Stimulated activated CD4-positive, alpha-beta T cell treated with anti-CD3 and anti-CD28 coated beads, Interleukin-1b, Interleukin-23, amount 100 ng/mL, for 1 hour (primary cell): ENCODE measurements at places on chromosomes 3 and 15.

DNA sequence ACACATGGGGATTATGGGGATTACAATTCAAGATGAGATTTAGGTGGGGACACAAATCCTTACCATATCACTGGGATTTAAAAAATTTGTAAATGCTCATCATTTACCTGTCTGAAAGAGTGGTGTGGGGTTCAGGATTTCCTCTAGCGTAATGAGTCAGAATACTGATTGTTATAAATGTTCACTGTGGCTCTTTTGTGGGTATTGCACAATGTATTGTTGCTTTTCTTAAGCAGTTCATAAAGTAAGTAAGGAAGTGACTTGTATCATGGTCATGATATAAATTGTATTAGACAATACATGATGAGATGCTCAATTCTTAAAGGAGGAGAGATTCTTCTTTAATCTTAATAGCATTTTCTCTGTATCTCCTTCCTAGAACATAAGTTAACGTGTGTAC lies 262.1 kb downstream of the CNTN4 start:
- no peak for DNase-seq

DNA sequence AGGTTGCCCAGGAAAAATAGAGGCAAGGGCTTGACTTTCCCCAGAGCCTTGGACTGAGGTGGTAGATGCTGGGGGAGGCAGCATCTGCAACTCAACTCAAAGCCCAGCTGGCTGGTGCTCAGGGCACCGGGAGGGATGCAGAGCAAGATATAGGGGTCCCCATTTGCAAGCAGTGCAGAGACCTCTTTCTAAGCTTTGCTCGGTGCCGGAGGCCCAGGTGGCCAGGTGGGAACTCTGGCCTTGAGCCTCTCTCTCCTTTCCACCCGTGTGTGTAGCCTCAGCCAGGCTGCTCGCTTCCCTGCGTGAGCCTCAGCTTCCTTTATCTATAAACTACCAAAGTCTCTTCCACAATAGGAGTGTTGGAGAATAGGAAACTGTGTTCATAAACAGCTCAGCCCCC lies 36.5 kb downstream of the SLC6A6 start:
- DNase-seq = no peak

DNA sequence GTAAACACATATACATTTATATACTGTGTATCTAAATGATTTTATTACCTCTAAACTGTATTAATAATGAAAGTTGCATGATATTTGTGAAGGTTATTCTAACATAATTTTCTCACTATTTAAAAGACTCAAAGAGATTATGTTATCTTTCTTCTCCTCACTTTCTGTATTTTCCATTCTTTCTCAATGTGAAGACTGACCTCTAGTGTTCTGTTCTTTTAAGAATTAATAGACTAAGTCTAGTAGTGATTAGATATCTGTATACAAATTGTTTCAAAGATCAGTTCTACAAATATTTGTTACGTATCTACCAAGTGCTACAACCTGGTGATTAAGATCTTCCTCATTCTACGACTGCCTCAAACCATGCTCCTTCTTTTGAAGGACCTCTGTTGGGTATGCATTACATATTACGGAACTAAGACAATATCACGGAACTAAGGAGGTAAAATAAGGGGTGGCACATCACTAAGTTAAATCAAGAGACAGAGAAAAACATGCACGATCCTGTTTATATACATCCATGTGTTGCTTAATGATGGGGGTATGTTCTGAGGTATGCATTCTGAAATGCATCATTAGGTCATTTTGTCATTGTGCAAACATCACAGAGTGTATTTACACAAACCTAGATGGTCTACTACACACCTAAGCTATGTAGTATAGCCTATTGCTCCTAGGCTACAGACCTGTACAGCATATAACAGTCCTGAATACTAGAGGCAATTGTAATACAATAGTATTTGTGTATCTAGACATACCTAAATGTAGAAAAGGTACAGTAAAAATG lies 161.5 kb upstream of the KBTBD8 start:
- DNase-seq = no peak

GRCh38 chr3:183193762-183194689 lies 31.5 kb upstream of the LAMP3 start:
- DNase-seq = no peak

DNA sequence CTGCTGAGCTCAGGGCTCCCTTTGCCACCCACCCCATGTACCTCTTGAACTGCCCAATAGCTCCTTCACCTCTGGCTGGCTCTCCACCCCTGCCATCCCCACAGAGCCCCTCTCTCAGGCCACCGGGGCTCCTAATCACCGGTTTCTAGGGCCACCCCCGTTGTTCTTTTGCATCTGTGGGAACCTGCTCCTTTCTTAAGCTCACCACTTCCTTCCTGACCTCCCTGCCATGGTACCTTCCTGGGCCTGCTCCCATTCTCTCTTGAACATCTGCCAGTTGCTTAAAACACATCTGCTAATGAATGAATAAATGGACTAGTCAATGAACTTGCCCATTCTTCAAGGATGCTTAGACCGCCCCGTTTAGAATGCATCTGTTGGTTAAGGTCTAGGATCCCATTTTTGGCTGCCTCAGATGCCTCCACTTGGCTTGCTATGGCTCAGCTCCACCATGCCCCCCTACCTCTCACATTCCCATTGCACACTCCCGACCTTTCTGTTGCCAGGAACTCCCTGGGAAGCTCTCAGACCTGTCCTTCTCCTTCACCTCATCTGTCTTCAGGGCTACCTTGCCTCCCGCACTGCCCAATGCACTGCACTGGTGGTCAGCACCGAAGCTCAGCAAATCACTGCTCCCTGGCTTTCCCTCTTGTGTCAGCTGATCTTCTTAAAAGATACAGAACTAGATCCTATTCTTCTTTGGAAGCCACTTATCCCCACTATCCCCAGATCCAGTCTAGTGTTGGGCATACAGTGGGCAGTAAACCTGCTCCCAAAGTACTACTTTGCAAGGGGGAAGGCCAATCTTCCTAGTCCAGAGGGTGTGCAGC lies 9.1 kb downstream of the AMOTL2 start:
- no peak for DNase-seq

- DNase-seq = no peak
Observed at GRCh38 chr3:152496286-152496685, 227.6 kb downstream of the MBNL1 start.

DNA sequence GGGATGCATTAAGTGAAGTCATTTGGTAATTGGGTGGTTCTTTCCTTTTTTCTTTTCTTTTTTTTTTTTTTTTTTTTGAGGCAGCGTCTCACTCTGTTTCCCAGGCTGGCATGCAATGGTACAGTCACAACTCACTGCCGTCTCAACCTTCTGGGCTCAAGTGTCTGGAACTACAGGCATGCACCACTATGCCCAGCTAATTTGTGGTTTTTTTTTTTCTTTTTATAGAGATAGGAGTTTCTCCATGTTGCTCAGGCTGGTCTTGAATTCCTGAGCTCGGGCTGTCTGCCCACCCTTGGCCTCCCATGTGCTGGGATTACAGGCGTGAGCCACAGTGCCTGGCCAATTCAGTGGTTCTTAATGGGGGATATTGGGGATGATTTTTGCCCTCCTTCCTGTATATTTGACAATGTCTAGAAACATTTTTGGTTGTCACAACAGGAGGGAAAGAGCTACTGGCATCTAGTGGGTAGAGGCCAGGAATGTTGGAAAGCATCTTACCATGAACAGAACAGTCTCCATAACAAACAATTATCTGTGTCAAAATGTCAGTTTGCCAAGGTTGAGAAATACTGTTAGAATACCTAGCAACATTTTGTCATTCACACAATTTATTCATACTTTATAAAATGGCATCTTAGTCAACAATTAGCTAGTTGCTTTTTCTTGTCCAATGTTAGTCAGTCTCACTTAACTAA lies 79.4 kb upstream of the CNTN3 start:
- no peak for DNase-seq

- DNase-seq = no peak
Observed at GRCh38 chr3:185916042-185916833, 21.6 kb downstream of the TRA2B start.

GRCh38 chr3:151425627-151426340 lies 35.1 kb downstream of the IGSF10 start:
- no peak for DNase-seq

- DNase-seq = no peak
Observed at GRCh38 chr3:49131040-49131439, 1.8 kb downstream of the LAMB2 start.

- no peak for DNase-seq
Observed at GRCh38 chr3:116264546-116265319, 180.6 kb downstream of the LSAMP start.

GRCh38 chr3:177800561-177800960 lies 603.3 kb upstream of the TBL1XR1 start:
- no peak for DNase-seq

DNA sequence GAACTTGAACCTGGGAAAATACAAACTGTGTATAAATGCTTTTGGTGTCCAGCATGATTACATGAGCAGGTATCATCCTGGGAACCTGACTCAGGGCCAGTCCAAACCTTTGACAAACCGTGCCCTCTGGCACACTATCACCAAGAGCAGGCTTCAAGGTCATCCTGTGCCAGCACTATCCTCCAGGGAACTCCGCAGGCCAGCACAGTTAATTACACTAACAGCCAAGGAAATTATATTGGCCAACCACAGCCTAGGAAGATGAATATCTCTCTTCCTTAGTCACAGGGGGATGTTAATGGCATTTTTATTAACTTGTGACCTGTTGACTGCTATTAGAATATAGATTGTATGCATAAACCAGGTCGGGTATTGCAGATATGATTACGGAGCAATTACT lies 262.0 kb downstream of the TUSC7 start:
- DNase-seq = no peak

- no peak for DNase-seq
Observed at GRCh38 chr3:183540501-183541234, 14.8 kb downstream of the KLHL6 start.

DNA sequence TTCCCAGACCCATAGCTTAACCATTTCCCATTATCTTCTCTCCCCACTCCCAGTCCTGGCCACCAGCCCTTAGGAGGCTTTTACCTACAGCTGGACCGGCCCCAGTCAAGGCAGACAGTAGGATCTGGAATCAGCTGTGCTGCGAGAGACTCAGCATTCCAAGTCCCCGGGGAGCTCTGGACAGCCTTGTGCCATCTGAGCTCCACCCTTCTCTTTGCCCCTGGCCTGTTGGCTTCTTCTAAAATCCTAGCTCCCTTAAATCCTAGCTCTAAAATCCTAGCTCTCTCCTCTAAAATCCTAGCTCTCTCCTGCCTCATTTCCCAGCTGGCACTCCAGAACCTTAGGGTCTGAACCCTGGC lies 21.3 kb downstream of the MEGF11 start:
- no peak for DNase-seq

DNA sequence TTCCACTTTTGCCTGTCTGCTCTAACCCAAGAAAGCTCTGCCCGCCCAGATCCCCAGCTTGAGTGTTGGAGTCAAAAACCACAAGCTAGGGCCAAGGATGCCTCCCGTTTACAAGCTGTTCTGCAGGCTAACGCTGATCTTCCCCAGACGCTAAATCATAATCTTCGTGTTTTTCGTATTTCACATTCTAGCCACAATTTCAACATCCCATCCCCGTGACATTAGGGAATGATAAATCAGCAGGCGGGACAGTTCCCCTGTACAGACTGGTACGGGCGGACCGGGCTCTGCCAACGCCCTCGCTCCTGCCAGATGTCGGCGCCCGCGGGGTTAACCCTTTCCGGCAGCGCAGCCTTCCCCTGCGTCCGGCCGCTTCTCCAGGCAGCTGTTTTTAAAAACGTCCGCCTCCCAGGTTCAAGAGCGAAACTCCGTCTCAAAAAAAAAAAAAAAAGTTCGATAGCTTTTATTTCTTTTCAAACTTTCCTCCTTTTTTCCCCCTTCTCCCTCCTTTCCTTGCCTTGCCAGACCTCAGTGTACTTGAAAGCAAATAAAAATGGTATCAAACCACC lies 81.0 kb upstream of the BNC1 start:
- DNase-seq = no peak

DNA sequence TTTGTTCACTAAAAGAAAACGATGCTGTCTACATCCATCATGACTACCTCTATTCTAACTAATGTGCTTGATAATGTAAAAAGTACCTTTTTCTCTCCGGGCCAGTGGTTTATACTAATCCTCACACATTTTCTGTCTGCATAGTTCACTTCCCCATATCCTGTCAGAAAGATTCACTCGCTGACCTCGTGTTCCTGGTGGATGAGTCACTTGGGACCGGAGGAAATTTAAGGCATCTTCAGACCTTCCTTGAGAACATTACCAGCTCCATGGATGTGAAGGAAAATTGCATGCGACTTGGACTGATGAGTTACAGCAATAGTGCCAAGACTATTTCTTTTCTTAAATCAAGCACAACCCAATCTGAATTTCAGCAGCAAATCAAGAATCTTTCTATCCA lies 33.8 kb downstream of the COL6A5 start:
- no peak for DNase-seq

DNA sequence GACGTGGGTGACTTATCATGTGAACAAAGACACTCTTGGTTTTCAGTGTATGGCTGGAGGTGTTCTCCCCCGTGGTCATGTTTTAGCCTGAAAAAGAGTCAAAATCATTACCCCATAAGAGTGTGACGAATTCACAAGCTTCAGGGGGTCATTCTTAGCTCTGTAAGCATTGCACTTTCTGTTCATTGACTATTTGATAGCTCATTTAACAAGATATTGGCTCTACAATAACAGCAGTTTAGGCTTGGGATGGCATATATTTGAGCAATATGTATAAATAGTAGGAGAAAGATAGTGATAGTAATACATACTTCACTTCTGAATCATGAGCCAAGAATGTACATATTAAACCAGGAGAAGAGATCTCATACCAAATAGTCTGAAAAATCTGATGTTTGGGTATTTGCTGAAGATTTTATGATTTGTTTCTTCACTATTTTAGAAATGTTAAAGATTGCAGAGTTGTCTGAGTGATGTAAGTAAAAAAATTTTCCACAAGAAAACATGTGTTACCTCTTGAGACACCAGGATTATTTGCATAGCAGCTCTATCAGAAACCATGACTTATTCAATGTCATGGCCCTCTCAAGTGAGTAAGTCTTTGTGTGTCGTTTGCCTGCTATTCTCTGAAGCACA lies 996.0 kb downstream of the OTOL1 start:
- DNase-seq = no peak

- DNase-seq = no peak
Observed at GRCh38 chr3:144109944-144110343, 138.3 kb downstream of the DIPK2A start.

- DNase-seq = no peak
Observed at GRCh38 chr15:82543160-82543559, 2.9 kb upstream of the RPS17 start.

- no peak for DNase-seq
Observed at GRCh38 chr3:46929324-46929723, 47.2 kb downstream of the CCDC12 start.

GRCh38 chr3:66662894-66663293 lies 162.1 kb upstream of the LRIG1 start:
- DNase-seq = no peak

DNA sequence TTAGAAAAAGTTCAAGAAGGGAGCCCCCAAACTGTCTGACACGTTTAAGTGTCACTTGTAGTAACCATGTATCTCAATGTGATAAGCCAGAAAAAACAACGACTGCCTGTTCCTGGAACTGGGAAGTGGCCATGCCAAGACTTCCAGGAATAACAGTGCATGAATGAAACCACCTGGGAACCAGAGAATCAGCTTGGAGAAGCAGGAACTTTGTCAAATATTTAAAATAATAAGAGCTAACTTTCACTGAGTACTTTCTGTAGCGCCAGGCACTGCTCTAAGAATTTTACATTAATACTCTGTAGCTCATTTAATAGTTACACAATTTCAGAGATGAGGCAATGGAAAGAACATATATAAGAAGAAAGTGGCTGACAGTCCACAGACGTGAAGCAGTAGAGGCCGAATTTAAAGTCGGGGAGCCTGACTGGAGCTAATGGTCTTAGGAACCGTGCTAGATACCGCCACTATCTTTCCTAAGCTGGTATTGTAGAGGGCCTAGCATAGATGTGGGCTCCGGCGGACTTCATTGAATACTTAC lies 876 bp downstream of the PLSCR1 start:
- DNase-seq = no peak
